ENCODE measurements at places on chromosomes 7 and 10.

DNA sequence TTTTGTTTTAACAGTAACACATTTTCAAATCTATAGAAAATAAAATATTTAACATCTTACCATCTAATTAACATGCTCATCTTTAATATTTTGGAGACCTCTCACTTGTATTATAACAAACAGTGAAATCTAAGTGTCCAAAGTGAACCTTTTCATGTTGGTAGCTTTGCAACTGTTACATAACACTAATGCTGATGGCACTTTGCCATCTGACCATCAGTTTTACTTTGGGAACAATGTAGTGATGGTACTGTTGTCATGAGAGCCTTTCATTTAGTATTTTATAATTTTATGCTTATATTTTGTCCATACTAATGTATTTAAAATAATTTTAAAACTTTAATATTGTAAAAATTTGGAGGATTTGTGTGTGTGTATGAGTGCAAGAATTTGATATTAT, 1017.0 kb upstream of the KCND2 start:
- DNase-seq: no peak

DNA sequence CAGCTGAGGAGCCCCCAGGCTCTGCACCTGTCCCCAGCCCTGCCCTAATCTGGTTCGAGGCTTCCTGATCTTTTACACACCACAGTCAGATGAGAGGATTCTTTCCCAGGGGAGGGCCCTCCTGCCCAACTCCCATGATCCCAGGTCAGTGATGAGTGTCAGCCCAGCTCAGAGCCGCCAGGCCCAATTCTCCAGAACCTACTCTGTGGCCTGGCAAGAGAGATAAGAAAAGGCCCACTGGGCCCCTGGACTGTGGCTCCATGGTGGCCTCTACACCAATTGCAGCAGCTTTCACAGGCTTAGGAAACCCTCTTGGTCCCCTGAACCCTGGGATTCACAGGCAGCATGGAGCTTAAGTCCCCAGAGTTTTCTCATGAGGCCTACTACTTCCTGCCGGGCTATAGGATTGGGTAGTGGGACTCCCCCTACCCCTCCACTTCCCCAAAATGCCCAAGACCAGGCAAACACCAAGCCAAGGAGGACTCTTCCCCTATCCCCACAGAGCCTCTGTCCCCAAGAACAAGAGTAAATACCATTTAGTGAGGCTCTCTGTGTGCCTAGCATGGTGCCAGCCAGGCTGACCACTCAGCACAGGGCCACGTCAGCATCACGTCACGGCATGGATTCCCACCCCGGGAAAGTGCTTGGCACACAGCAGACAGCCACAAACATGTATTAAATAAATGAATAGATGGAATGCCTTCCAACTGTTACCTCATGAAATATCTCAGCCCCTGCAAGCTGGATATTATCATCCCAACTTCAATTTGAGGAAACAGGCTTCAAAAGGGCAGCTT, 100.0 kb downstream of the GRID1 start:
- no peak for DNase-seq

DNA sequence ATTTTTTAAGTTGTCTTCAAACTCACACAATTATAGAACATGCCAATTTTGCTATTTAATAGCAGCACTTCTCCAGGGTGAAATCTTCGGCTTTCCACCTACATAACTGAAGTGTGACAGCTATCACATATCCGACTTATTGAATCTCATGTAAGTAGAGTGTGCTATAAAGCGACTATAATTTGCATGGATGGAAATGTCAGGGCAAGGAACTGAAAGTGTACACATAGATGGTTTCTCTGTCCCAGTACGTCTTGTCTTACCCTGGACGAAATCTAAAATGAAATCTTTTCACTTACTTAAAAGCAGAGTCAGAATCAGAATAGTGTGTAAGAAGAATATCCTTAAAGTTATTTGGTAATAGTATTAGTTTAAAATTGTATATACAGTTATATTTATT, 132.3 kb downstream of the THSD7A start:
- DNase-seq: no peak

DNA sequence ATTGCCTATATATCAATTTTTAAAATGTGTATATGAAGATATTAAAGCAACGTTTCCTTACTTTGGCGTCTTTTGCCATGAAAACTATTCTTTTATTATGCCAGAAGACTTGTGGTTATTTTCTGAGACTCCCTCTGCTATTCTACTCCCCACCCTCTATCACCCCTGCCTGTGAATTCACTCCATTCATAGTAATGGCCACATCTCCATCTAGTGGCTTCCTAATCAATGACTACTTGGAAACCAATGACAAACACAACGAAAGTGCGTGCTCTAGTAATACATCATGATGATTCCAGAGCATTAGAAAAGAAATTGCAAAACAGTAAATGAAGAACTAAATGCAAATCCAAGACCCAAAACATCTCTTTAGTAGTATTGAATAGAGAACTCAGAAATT, 186.7 kb upstream of the HGF start:
- no peak for DNase-seq

DNA sequence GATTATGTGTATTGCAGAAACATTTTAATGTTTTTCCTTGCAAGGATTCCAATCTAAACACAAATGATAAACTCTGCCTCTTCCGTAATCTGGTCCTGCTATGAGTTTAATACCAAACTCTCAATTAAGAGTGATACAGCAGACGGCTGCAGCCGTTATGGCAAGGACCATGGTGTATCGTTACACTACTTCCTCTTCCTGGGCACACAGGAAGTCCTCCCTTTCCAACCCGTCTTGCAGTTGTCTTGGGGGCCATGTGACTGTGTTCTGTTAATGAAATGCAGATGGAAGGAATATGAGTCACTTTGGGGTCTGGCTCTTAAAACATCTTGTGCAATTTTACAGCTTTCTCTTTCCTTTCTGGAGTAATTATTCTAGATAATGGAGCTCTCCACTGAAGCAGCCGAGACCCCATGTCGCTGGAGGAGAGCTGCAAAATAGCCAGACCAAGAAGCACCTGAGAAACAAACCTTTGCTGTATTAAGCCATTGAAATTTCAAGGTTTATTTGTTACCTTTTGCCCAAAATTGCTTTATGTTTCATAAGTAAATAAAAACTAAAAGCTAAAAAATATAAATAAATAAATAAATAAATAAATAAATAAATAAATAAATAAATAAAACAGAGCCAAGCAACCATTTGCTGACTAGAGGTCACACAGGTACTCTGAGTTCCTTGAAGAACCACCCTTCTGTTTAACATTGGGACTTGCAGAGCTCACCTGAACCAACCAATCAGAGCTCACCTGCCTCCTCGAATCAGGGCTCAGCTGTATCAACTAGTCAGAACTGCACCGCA, 74.7 kb downstream of the FRMPD2 start:
- DNase-seq: no peak

- DNase-seq: no peak
Measured at GRCh38 chr10:71461457-71461856, 64.7 kb downstream of the CDH23 start.

- DNase-seq: no peak
Measured at GRCh38 chr7:80977751-80978150, 58.9 kb upstream of the SEMA3C start.

DNA sequence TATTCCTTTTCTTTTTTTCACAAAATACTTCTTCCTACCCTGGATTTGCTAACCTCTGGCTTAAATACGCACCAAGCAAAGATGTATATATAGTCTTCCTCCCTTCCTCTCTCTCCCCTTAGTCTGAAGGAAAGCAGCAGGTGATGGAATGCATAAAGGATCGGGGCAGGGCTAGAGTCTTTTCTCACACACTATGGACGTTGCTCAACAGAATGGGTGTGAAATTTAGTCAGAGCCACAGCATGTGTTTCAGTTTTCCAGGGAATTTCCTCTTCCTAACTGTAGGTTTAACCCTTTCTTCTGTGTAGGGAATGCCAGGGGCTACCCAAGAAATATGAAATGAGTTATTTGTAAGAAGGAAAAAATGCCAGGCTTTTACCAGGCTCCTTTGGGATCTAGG, 71.4 kb upstream of the NFKB2 start:
- DNase-seq: no peak

Data from PC-9 (cell line).